ENCODE measurements at places on chromosomes 5 and 9.

- no peak for DNase-seq
Observed at GRCh38 chr5:178357121-178357521, 124.5 kb upstream of the PHYKPL start.

DNA sequence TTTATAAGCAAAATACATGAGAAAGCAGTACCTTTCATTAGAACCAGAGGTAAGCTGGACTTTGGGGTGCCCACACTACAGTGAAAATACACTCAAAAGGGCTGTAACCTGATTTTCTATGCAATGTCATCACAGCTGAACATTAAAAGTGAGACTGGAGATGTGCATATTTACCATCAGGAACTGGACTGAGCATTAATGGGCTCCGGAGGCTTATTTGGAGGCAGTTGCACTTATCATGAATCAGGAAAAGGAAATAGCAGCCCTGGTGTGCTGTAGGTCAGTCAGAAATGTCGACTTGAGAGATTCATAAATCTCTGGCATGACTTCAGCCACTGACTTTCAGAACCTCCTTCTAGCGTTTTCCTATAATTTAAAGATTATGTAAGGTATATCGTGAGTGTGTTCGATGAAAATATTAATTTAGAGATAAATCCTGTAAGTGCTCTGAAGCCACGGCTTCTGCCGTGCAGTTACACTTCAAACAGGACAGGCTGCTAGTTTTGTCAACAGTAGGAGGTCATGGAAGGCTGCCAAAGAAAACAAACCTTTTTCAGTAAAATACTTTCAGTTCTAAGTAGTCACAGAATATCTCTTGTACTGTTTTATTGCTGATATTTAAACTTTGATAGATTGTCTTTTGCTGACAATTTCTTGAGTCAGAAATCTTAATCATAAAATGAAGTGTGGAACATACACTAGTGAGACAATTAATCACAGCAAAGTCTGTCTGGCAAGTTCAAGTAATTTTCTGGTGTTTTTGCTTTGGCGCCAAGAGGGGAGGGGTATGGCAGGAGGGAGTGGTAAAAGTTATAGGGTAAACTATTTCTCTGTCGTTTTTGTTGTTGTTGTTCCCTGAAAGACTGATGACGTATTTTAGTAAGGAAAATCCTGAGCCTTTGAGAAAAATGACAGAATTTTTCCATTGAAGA, 939.7 kb downstream of the NR2F1-AS1 start:
- no peak for DNase-seq

DNA sequence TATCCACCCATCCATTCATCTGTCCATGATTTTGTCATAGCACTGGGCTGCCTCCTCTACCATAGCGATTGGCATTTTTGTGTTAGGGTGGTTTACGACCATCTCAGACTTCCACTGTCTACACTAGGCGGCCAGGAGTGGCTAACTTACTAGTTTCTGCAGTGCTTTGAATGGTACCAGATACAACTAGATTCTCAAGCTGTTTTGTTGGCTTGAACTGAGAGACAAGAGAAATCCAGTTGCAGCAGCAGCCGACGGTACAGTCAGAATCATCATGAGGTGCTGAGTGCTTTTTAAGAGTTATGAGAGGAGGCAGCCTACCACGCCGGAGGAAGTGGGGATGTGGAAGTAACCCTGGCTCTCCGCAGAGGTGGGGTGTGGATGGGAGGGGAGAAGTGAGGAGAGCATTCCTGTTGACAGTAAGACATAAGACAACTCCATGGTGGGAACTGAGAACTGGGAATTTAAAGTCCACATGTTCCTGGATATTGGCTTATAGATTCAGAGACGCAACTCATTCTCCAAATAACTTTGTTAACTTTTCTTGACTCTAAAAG, 27.9 kb downstream of the COL5A1 start:
- no peak for DNase-seq

DNA sequence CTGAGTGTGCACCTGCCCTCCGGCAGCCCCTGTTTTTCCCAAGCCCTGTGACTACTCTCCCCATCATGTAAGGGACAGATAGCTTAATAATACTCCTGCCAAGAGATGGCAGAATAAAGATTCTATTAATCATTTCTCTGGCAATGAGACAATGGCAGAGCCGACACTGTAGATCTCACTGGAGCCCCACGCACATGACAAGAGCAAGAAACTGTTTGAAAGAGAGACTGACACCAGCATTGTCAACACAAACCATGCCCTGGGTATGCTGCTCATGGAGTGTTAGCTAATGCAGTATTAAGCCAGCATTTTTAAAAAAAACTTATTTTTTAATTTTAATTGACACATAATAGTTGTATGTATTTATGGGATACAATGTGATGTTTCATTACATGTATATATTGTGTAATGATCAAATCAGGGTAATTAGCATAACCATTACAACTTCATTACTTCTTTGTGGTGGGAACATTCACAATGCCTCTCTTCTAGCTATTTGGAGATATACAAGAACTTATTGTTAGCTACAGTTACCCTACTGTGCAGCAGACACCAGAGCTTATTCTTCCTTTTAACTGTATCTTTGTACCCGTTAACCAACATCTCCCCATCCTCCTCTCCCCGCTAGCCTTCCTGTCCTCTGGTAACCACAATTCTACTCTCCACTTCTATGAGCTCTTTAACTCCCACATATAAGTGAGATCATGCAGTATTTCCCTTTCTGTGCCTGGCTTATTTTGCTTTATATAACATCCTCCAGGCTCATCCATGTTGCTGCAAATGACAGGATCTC, 31.5 kb upstream of the SEMA4D start:
- DNase-seq = peak; percentile 48

DNA sequence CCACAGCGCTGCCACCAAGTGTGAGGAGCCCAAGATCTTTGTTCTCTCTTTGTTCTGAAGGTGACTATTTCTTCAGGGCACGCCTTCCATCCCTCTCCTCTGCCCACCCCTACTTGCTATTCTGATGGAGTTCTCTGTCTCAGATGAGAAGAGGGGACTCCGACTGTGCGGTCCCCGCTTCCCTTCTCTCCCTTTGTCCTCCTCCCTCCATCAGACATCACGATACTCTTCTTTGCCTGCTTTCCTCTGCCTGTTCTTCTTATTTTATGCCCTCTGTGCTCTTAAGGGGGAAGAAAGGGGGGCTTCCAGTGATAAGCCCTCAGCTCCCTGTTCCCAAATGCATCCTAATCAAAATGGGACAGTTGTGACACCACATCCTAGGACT, 307.8 kb downstream of the RAB3C start:
- no peak for DNase-seq

DNA sequence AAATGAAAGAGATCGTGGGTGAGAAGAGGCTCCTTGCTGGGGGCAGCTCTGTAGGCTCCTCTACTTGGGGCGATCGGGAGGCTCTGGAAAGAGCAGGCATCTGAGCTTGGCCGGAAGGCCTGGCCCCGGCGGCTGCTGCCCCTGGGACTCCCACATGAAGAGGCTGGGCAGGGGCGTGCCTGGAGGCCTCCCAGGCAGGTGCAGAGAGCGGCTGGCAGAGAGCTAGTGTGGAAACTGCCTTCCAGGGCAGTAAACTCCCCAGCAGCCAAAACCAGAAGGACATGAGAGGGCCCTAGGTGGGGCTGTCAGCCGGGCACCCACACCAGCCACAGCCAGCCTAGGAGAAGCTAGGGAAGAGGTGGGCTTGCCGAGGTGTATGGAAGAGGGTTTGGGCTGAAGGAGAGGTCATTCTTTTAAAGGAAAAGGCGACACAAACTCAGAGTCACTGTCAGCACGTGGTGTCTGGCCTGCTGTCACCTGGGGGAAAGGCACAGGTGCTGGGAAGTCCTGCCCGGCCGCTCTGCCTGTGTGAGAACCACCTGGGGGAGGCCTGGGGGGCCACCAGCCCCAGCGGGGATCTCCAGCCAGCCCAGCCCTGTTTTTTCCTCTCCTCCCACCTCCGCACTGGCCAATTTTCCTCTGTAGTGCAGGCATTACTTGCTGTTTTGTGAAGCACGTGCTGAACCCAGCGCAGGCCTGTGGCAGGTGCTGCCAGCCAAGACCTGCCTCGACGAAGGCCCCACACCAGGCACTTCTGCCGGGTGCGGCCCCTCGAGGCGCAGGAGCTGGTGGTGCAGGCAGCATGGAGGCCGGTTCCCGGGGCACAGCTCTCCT, 44.8 kb upstream of the EGFL7 start:
- no peak for DNase-seq

DNA sequence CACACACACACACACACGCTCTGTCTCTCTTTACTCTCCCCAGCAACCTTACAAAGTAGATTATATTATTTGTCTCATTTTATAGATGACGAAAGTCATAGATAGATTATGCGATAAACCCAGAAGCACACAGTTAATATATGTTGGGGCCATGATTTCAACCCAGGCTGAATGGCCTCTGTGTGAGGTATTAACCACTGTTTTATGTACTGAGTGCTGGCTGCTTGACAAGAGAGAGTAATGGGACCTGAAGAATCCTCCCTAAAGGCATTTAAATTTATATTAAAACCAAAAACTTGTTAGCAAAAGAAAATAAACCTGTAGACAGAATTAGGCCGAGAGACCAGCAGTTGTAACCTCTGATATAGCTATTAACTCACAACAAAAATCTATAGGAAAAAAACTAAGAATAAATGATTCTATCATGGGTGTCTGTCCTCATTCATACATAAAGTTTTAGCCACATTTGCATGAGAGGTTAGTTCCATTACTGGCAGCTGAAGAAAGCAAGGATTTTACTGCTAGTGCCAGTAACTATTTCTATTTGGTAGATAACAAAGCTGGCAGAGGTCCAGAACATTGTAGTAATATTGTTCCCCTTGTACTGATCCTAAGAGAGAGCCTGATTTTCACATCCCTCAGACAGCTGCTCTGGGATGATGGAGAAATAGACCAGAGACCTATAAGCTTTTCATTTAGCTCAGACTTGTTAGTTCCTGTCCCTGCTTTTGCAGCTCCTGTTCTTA, 250.9 kb downstream of the ADGRV1 start:
- DNase-seq = no peak

GRCh38 chr9:109139851-109140250, 20.1 kb upstream of the TMEM245 start:
- DNase-seq = no peak

DNA sequence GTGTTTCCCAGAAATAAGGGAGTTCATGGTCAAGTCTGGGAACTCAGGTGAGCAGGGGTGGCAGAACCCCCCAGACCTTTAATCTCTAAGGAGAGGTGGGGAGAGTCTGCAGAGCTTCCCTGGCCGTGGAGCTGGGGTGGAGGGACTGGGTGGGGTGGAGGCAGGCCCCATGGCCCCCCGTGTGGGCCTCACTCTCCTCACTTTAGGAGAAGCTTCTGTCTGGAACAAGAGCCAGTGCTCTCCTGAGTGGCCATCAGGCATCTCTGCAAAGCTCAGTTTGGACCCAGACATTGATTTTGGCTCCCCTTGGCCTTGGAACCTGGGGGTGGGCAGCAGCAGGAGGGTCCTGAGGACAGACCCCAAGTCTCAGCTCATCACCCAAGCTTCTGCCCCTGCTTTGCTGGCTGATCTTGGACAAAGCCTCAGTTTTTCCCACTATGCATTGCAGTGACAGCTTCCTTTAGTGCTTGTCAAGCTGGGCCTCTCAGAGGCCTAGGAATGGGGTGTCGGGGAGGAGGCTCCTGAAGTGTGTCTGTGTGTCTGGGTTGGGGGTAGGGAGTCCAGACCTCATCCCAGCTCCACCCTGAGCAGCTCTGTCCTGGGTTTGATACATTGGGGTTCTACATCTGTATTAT, 3.5 kb upstream of the GBGT1 start:
- DNase-seq = no peak

DNA sequence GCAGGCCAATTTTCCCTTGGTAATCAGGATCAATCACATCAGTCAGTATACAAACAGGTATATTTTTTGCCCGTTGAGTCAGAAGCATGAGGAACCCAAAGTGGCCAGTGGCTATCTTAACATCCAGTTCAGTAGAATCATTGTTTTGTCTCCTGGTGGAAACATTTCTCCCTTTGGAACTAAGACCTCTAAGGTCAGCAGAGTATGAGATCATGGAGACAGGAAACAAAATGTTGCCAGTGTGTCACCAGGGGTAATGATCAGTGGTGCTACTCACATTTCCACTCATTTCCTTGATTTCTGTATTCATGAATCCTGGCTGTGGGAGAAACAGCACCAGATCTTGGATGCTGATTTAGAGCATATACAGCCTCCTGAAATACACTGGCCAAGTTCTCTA, 553.0 kb downstream of the CSNK1G3 start:
- DNase-seq = no peak

- DNase-seq = no peak
Observed at GRCh38 chr5:73412597-73412988, 36.0 kb downstream of the FOXD1 start.

DNA sequence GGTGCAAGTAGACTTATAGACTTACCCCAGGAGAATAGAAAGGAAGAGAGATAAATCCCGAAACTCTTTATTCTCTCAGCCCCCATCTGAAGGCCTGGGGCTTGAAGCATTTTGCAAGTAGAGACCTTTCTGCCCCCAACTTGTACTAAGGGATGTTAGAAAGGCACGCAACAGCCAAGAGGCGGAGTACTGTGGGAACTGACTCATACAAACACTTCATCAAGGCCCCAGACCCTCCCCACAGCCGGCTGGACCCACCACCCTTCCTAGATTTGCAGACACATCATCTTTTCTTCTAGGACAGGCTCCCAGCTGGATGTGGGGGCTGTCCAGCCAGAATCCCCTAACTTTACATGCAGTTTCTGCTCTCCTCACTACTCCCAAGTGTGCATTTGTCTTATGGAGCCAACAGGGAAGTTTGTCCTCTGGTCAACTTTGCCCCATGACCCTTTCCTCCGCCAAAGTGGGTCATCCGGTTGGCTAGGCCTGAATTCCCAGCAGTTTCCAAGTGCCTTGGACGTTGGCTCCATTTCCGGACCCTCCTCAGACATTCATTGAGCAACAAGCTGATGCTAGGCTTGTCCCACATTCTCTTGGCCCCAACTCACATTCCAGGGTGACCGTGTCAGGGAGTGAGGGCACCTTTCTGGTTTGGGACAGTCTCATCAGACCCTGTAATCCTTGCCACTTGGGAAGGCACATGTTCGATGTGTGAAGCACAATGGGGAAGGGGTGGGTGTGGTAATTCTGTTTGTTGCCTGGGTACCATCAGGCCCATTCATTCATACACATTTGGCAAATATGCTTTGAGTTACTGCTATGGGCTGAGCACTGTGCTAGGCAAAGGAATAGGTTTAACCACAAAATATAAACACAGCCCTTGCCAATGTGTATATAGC, 64.6 kb downstream of the ABLIM3 start:
- DNase-seq = no peak

Data from CD4-positive, alpha-beta T cell treated with Interleukin-6 at 100 ng/mL for 8 hours (primary cell).